ENCODE measurements at places on chromosomes 3 and 15. TPM values are rescaled to one million over a fixed set of nuclear protein-coding genes. Genes with fewer than 3 reads are reported as not detected.

The CEP19 gene
- 3.6 TPM for total RNA-seq

The KLHL6 gene
- not detected for total RNA-seq

The PAQR9 gene
- total RNA-seq: 3.0 TPM

The GOLGA6C gene
- total RNA-seq: not detected

The PAK6 gene
- 0.19 TPM for total RNA-seq

The ZNF502 gene
- total RNA-seq: 1.7 TPM

The MUC20 gene
- total RNA-seq: 0.56 TPM

The MESP1 gene
- total RNA-seq: 7.2 TPM

The AGBL1 gene
- not detected for total RNA-seq

The SCAANT1 gene
- not detected for total RNA-seq

The ITPKA gene
- total RNA-seq: 1.9 TPM

The LSMEM2 gene
- 0.05 TPM for total RNA-seq

The SLC25A38 gene
- 45.5 TPM for total RNA-seq

The TPM1 gene
- total RNA-seq: 523 TPM

The ECT2 gene
- total RNA-seq: 91.7 TPM

The TM4SF18 gene
- 45.0 TPM for total RNA-seq

The SNX33 gene
- total RNA-seq: 12.8 TPM

The MCF2L2 gene
- 0.15 TPM for total RNA-seq

The RARB gene
- 13.0 TPM for total RNA-seq

The TRPC1 gene
- 8.4 TPM for total RNA-seq

The SLC22A14 gene
- total RNA-seq: not detected

The MGLL gene
- 62.9 TPM for total RNA-seq

The GRAMD2A gene
- not detected for total RNA-seq

The PLSCR2 gene
- total RNA-seq: not detected

The TEX9 gene
- total RNA-seq: 6.1 TPM

The SLCO3A1 gene
- total RNA-seq: 24.7 TPM

The C2CD4B gene
- total RNA-seq: not detected

The AGTR1 gene
- 0.50 TPM for total RNA-seq

The KCNH8 gene
- not detected for total RNA-seq
